ENCODE measurements at places on chromosomes 13 and 19.

GRCh38 chr19:3964256-3965194 lies 6.4 kb downstream of the DAPK3 start:
- no peak for DNase-seq

GRCh38 chr13:114237415-114238112 lies 2.9 kb downstream of the CDC16 start:
- DNase-seq, result no peak

GRCh38 chr19:52570000-52570861 lies at the start of gene ZNF701:
Gene ZNF701 (plus strand): TSS chr19:52570287. CDS start chr19:52574148, 3,861 bp downstream.
- DNase-seq, result peak; percentile 91

- DNase-seq, result no peak
Observed at GRCh38 chr19:46715620-46715974, 1.3 kb downstream of the PRKD2 start.

GRCh38 chr19:18558202-18558555 lies 509 bp downstream of the KXD1 start:
- no peak for DNase-seq

- no peak for DNase-seq
Observed at GRCh38 chr19:5706876-5707573, 12.9 kb downstream of the LONP1 start.

DNA sequence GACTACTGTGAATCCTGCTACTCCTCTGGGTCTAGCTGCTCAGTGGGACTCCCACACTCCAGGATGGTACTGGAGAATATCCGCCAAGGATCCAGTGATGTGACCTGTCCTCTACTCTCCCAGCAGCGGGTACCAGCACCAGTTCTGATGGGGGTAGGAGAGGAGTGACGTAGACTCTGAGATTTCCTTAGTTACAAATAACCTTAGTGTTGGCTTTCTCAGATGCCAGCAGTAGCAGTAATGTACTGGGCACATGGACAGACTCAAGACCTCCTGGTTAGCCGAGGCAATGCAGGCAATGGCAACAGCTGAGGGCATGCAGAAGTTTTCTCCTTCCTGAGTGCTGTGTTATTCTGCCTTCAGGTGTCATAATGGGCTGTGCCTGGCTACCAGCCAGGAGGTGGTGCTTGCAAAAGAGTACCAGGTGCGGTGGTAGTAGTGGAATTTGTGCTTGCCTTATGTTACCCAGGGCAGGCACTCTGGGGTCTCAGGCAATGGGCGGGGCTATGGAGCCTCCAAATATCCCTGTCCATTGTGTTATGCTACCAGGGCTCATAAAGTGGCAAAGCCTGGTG lies 105.3 kb upstream of the KLF5 start:
- DNase-seq, result no peak

DNA sequence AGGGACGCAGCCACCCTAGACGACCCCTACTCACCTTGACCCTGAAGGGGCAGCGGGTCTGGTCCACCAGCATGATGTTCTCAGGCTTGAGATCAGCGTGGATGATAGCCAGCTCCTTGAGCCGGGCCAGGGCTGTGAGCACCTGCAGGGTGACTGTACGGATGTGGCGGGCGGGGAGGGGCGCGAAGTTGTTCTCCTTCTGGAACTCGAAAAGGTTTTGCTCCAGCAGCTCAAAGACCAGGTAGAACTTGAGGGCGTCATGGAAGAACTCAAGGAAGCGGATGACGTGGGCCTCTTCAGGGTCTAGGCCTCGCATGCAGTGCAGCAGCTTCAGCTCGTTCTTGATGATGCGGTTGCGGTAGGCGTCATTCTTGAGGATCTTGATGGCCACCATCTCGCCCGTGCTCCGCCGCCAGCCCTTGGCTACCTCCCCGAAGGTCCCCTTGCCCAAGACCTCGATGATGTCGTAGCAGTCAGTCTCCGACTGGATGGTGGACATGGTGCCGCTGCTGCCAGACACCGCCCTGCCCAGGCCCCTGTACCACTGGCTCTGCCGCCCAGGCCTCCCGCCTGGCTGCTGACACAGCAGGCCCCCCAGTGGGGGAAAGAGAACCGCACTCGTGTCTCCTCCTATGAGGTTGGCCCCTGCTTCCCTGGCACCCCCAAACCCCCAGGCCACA lies 437 bp downstream of the HIPK4 start:
- no peak for DNase-seq

- no peak for DNase-seq
Observed at GRCh38 chr13:35598233-35598632, 121.7 kb upstream of the MAB21L1 start.

DNA sequence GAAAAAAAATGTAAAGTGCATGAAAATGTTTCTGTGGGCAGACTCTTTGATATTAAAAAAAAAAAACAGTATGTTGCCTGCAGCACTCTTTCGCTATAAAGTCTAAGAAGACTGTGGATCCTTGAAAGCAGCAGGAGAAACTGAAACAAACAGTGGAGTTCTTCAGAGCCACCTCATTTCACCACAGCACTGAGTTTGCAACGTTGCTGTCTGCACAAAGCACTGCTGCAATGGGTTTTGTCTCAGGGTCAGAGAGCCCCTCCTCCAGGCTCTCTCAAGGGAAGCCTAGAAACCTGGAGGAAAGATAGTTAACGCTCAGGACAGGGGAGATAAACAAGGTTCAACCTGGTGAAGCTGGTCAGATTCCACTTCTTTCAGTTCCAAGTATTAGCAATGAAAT lies 248.7 kb downstream of the EFNB2 start:
- DNase-seq, result no peak

- DNase-seq, result no peak
Observed at GRCh38 chr13:25585000-25585399, 213.2 kb downstream of the ATP8A2 start.

DNA sequence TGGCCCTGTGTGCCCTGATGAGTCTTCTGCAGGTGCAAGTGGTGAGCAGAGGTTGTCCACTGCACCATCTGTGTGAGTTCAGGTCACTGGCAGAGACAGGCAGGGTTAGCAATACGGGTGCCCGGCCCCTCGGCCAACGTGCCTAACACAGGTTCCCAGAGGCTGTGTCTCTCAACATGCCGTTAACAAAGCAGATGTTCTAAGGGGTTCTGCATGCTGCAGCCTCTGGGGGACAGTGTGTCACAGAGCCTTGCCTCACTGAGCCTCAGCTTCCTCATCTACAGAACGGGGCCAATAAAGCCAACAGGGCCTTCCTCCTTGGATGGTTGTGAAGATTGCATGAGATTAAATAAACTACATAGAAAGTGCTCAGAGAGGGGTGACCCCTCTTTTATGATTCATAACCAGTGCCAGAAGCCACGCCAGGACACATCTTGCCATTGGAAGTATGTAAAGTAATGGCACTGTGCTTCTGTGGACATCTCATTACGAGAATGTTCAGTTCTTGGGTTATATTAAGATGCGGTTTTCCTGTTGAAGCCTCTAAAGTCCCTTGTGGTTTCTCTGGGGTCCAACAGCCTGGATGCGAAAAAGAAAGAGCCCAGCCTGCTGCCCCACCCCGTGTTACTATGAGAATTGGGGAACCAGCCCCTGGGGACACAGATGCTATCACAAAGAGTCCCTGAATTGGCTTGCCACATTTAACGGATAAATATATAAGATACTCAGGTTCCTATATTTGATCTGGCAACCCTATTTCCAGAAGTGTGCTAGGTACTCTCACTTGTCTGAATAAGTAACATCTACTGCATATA lies 11.2 kb upstream of the ARHGEF18 start:
- no peak for DNase-seq

DNA sequence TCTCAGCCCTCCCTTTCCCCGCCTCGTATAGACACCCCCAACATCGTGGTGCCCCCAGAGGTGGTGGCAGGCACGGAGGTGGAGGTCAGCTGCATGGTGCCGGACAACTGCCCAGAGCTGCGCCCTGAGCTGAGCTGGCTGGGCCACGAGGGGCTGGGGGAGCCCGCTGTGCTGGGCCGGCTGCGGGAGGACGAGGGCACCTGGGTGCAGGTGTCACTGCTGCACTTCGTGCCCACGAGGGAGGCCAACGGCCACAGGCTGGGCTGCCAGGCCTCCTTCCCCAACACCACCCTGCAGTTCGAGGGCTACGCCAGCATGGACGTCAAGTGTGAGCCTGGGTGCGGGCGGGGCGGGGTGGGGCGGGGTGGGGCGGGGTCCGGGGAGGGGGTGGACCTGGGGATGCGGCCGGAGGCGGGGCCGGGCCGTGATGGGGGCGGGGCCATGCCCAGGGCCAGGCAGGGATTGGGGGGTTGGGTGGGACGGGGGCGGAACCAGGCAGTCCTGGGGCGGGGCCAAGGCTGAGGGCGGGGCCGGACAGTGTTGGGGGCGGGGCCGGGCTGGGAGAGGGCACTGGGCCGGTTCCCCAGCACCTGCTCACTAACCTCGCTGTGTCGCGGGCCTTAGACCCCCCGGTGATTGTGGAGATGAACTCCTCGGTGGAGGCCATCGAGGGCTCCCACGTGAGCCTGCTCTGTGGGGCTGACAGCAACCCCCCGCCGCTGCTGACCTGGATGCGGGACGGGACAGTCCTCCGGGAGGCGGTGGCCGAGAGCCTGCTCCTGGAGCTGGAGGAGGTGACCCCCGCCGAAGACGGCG lies 7.8 kb downstream of the MAG start:
- no peak for DNase-seq

DNA sequence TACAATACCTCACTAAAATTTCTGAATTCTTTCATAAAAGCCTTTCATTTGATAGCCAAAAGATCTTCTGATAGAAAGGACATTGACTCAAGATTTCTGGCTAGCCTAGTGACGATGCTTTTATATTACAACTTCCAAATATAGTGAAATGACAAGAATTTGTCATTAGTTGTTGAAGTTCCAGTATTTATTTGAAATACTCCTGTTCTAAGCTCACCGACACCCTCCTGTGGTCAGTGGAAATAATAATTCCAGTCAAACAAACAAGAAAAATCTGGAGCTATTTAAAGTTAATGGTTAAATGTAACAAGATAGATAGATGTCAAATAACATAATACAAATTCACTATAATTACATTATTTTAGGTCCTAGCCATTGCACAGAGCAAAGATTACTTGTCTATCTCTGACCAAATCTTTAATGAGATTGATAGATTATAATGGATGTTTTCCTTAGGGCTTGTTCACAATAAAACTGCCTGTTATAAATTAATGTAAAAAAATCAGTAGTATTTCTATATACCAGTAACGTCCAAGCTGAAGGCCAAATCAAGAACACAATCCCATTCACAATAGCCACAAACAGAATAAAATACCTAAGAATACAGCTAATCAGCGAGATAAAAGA lies 195.5 kb downstream of the RGCC start:
- no peak for DNase-seq

DNA sequence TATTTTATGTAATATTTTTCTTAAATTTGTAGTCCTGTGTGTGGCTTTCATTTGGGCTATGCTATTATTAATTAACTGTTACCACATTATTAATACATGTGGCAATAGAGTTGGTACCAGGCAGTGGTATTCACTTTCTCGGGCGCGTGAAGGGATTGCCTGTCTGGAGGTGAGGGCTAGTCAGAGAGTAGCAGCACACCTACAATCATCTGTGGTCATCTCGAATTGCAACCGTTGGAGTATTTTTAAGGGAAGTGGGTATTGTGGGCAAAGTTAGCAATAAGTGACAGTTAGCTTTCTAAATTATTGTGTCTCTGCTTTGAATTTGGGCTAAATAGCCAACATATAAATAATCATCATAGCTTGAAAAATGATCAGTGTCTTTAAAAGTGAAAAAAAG lies 20.0 kb upstream of the GPR18 start:
- no peak for DNase-seq

DNA sequence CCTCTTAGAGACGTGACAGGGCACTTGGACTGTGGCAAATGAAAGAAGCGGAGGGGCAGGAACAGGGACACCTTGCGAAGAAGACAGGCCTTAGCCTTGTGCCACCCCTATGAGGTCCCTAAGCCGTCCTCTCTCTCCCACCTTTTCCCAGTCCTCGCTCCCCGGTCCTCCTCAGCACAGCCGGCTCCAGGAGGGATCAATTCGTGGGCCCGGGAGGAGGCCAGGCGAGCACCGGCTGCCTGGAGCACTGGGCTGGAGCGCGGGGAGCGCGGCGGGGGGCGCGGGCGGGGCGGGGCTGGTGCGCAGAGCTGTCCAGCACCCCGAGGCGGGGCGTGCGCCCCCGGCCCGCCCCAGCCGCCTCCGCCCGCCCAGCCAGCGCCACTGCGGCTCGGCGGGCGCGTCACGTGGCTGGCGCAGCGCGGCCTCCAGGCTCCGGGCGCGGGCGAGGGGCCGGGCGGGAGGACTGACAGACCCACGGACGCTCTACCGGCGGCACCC lies at the start of gene LRP3:
Gene LRP3, plus strand, starts transcription at position 466 of the 498 bp plus-strand sequence. CDS start 456 bp downstream, outside the sequence.
- DNase-seq, result no peak

- no peak for DNase-seq
Observed at GRCh38 chr19:1896508-1896907, 8.7 kb upstream of the ADAT3 start.

DNA sequence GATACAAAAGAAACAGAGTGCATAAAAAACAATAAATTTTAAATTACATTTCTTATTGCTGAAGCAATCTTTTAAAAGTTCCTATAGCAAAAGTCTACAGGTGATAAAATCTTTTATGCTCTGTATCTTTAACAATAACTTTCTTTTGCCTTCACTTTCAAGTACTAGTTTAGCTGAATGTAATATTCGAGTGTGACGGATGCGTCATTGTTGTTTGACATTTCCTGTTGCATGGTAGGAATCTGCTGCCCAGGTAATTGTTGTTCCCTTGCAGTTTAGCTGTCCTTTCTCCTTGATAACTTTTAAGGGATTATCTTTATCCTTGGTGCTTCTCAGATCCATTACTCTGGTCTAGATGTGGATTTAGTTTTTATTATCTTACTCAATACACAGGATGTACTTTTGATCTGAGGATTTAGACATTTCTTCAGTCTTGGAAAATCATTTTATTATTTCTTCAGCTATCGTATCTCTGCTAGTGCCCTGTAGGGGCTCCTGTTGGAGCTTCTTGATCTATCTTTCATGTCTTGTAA lies 2.1 kb upstream of the CPB2 start:
- no peak for DNase-seq

DNA sequence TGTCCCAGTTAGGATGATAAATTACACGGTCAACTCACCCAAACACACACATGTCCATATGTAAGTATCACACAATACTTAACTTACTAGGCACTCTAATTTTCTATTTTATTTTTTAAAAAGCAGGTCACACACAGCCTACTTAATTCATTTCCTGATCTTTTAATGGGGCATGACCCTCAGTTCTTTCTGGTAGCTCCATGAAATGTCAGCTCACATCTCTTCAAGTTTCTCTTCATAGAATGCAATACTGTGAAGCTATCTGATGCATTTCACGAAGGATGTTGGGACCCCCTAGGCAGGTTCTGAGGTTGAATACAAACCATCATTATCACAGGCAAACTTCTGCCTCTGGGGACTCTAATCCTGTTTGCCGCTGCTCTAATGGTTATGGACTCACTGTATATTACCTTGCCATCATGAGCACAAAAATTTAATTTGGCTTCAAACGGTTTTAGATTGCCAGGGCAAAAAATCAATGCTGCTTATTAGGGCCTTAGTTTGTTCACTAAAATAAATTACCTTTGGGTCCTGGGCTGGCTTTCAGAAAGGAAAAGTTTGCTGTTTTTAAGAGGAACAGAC lies 16.1 kb upstream of the DHRS12 start:
- DNase-seq, result no peak

GRCh38 chr13:107192289-107192688 lies 624.4 kb upstream of the ARGLU1 start:
- no peak for DNase-seq
